Sciatic nerve (tissue), 2 donors: ENCODE measurements at places on chromosomes 3 and 15. TPM values are rescaled to one million over a fixed set of nuclear protein-coding genes. Genes with fewer than 3 reads are reported as not detected.

GRCh38 chr15:84973492-84974460 lies 7.9 kb upstream of the PDE8A start:
- DNase-seq: no peak

- DNase-seq: no peak
Observed at GRCh38 chr3:170942011-170942410, 33.6 kb upstream of the EIF5A2 start.

Gene TRIM42
- not detected for total RNA-seq

GRCh38 chr3:42895580-42895868 lies 10.4 kb upstream of the ZNF662 start:
- no peak for DNase-seq

Gene ACSBG1
- total RNA-seq: 0.18 TPM

DNA sequence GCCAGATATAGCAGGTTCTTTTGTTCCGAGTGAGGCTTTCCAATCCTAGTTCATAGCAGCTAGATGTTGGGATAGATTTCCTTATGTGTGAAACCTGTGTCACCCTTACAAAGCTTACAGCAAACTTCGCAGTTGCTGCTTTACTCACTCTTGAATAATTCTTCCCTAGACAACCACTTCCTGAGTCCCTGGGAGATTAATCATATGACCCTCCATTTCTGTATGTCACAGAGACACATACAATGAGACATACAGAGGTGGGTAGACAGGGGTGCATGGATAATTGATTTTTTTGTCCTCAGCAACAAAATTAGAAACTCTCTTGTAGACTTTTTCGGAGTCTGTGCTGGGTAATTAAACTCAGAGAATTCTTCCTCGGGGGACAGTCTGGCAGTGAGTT lies 163.2 kb downstream of the NSUN3 start:
- DNase-seq: no peak

Gene TMEM40
- not detected for total RNA-seq

- no peak for DNase-seq
Observed at GRCh38 chr3:15107075-15107947, 8.4 kb upstream of the RBSN start.

GRCh38 chr3:17740721-17741141 lies 1.7 kb downstream of the TBC1D5 start:
- DNase-seq: no peak

Gene VPS8
- total RNA-seq: 86.4 TPM

Gene ANKUB1
- 2.8 TPM for total RNA-seq

Gene CAPN3
- total RNA-seq: 21.9 TPM

DNA sequence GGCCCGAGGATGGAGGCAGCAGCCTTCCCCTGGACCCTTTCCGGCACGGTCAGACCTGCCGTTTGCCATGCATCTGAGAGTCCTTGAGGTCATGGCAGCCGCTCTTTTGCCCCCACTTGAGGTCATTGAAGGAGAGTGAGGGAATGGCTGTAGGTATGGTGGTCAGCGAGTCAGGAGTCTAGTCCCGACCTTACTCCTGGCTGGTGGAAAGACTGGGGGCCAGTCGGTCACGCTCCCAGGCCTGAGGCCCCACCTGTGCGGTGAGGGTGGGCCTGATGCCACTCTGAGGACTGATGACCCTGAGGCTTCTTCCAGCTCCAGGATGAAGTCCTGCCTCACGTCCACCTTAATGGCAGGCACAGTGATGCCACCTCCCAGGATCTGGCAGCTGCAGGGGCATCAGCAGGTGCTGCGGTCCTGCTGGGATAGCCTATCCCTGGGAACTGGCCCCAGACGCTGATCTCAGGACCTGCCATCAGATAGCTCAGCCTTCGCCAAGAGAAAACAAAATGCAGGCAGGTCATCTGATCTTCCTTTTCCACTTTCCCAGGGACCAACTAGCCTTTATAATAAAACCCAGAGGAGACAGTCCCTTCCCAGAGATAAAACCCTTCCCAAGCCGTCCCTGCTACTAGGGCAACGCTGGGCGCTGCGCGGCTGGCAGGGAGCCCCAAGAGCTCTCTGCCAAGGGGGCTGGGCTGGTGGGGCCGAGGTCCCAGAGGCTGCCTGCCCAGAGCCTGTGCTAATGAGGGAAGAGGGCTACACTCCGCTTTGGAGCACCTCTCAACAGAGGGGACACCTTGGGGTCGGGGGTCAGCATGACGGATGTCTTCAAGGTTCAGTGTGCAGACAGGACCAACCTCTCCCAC lies 42.2 kb downstream of the TM2D3 start:
- DNase-seq: no peak

- no peak for DNase-seq
Observed at GRCh38 chr3:105752791-105753415, 115.9 kb downstream of the CBLB start.

GRCh38 chr15:86161250-86161649 lies 81.6 kb downstream of the AGBL1 start:
- DNase-seq: no peak

Gene NUP210
- total RNA-seq: 5.5 TPM
